Activated naive CD8-positive, alpha-beta T cell treated with anti-CD3 and anti-CD28 coated beads for 36 hours (primary cell): ENCODE measurements at places on chromosomes 1 and 21.

DNA sequence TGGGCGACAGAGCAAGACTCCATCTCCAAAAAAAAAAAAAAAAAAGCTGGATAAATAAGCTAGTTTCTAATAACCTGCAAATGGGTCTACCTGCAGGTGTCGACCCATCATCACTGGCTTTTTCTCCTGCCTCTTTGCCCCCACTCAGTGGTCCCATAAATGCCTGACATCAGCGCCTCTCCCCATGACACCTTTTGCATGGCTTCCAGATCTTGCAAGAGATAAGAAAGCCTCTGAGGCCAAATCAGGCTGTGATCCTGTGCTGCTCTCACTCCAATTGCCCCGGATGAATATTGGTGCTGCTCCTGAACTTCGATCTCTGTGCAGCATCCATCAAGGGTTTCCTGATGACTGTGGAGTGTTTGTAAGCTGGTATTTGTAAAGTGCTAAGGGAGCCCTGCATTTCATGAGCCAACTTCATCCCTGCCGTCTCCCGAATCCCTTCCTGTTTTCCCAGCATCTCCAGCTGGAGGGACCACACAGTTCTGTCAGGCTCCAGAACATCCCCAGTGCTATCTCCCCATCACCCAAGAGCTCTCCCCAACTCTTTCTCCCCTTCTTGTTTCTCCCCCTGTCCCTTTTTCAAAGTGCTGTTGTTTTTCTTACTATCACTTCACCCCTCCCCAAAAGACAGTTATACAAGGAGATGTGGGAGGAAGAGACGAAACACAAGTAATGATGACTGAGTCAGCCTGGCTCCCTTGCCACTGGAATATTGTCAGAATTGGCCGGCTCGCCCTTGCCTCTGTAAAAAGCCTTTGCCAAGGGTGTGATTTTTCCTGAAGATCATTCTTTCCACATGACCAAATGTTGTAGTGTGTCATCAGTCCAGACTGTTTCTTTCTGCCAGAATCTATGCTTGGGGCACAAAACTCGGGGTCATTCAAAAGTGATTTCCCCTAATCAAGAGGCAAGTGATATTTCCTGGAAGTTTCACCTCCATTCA is 2.8 kb upstream of the EFHD2 start:
- no peak for DNase-seq

- DNase-seq, result no peak
Observed at GRCh38 chr1:243930822-243931671, 81.0 kb upstream of the AKT3 start.

GRCh38 chr1:77970192-77970591 is 8.7 kb downstream of the FUBP1 start:
- no peak for DNase-seq

- DNase-seq, result peak; percentile 38
Observed at GRCh38 chr1:206469411-206469932, 804 bp upstream of the IKBKE start.

DNA sequence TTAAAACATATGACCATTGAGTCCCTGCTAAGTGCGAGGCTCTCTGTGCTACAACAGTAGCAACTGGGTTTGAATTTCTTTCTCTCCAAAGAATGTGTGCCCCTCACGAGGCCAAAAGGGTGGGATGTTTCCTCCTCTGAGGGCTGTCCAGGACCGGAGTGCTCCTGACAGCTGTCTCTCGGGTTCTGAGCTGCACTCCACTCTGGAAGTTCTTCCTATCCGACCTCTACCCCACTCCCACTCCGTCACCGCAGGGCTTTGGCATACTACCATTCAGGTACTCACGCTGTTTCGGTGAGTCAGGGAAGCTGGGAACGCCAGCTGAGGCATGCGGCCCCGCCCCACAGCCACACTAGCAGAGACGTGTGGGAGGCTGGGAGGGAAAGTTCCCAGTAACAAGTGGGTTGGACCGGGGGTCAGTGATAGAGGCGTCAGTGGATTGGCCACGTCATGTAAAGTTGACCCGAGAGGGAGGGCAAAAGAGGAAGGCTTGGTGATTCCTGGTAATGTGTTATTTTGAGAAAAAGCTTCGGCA is 705 bp upstream of the SLC50A1 start:
- peak; percentile 55 for DNase-seq

- DNase-seq, result no peak
Observed at GRCh38 chr1:162565460-162565859, 3.9 kb downstream of the UAP1 start.

DNA sequence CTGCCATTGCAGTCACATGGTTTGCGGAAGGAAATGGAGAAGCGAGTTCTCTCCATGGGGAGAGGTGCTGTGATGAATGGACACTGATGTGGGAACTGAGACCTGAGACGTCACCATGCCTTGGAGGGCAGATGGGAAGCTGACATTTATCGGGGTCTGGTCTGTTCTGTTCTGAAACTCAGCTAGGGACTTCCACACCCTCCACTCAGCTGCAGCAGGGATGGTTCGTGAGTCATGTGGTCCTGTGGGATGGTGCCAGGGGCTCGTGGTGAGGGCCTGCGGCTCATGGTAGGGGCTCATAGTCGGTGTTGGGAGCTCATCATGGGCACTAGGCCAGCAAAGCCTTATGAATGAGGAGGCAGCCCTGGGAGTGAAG is 6.1 kb downstream of the GPR137B start:
- DNase-seq, result no peak

DNA sequence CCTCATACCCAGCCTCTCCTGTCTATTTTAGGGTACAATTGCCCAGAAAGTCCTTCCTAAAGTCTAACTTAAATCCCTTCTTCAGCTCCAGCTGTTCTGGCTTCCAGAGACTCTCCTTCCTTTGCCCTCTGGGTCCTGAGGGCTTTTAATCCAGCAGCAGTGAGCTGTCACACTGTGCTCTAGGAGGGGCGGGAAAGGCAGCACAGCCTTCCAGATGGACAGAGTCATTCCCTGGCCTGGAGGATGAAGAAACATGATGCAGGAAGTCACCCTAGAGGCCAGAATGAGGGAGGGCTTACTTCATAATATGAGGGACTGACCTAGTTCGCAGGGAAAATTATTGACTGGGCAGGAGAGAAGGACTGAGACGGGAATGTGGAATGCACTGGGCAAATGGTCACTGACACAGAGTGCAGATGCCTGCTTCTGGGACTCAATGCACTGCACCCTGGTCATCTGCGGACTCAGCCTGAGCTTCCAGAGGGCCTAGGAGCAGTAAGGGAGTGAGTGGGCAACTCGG is 1.3 kb downstream of the SH2D2A start:
- DNase-seq, result no peak

DNA sequence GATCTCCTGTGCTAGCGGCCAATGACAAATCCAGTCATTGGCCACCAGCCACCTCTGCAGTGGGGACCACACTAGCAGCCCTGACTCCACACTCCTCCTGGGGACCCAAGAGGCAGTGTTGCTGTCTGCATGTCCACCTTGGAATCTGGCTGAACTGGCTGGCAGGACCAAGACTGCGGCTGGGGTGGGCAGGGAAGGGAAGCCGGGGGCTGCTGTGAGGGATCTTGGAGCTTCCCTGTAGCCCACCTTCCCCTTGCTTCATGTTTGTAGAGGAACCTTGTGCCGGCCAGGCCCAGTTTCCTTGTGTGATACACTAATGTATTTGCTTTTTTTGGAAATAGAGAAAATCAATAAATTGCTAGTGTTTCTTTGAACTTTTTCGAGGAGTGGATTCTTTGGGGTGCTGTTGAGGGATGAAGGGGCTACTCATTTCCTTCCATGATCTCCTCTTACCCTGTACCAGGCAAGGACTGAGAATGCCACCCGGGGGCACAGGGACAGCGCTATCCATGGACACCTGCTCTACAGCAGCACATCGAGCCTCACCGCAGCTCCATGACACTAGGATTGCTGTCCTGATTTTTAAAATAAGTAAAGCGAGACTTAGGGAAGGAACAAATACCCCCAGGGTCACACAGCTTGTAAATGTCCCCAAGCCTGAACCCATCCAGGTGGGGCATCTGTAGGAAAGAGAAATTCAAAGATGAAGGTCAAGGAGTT is 44.7 kb downstream of the TNNT2 start:
- no peak for DNase-seq

DNA sequence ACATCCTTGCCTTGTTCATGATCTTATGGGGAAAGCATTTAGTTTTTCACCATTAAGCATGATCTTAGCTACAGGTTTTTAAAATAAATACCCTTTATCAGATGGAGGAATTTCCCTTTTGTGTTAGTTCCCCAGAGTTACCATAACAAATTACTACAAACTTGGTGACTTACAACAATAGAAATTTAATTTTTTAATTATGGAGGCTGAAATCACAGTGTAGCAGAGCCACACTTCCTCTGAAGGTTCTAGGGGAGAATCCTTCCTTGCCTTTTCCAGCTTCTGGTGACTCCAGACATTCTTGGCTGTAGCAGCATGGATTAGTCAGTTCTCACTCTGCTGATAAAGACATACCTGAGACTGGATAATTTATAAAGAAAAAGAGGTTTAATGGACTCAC is 18.5 kb downstream of the MIGA1 start:
- no peak for DNase-seq

GRCh38 chr1:171727778-171728177 is 14.1 kb downstream of the VAMP4 start:
- DNase-seq, result no peak

DNA sequence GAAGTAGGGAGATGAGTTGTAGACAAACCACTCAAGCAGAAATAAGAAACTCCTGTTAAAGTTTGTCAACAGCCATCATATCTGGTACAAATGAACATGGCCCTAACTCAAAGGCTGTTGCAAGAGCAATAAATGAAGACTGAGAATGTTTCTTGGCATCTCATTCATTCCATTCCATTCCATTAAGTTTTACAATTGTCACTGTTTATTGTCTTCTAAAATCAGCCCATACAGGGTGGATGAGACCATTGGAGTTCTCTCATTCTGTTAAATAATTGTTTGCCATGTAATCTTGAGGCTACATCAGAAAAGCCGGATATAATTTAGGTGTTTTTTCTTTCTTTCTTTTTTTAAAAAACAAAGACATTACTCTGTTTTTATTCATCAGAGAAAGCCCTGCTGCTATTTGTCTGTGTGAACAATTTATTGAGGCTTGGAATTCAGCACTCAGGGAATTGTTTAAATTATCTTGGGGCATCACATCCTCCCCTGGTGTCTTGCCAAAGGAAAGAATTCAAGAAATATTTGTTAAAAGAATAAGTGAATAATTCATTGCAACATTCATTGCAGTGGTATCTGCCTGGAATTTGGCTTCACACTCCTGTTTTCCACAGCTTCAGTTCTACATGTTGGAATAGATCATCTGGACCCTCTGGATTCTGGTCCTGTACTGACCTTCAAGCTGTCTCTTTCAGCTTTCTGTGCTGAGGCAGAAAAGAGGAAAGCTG is 604.5 kb downstream of the PLPP3 start:
- DNase-seq, result no peak

GRCh38 chr1:169959686-169960085 is 66.0 kb upstream of the SCYL3 start:
- no peak for DNase-seq

DNA sequence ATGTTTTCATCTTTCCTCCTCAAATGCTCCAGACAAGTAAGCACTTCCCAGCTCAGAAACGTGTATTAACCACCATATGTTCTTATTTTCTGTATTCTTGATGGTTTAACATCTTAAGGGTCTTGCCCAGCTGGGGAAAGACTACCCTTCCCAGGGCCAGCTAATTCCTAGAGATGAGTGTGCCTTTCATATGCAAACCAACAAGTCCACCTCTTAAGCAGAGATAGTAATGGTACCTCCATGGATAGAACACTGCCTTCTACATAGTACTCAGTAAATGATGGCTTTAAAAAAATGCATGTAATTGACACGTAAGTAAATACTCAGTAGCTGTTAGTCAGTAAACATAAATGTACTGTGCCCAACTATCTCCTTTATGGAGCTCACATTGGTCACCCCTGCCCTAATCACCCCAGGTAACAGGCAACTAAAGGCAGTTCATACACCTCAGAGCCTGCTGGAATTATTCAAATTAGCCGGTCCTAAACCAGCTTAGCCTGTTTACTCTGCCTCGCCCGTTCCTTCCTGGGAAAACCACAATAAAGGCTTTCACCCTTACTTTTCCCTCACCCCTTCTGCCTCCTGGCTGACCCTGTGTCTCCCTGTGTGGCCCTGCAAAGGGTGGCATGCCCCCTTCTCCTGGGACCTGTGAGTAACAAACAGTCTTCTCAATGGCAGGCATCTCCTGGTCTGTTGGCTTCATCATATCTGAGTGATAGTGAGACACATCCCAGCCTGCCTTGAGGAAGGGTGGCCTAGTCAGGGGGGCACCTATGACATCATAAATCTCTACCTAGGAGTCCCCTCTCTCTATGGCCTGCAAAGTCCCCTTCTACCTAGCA is 40.1 kb upstream of the KLHDC7A start:
- DNase-seq, result no peak

DNA sequence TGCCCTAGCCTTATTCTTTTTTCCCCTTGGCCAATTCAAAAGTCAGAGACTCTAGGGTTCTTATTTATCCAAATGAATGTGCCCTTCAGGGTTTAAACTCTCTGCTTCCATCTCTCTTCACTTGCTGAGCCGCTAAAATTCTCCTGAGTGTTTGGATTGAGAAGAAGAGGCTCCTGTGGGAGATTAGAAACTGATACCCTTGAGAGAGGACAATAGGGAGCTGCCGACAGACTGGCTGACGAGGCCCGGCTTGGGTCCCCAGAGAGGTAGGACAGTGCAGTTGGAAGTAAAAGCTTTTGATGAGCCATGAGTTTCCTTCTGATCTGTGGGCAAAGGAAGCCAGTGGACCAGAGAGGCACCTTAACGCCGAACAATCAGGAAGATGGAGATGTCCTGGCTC is 41.3 kb upstream of the UBE2U start:
- DNase-seq, result no peak

DNA sequence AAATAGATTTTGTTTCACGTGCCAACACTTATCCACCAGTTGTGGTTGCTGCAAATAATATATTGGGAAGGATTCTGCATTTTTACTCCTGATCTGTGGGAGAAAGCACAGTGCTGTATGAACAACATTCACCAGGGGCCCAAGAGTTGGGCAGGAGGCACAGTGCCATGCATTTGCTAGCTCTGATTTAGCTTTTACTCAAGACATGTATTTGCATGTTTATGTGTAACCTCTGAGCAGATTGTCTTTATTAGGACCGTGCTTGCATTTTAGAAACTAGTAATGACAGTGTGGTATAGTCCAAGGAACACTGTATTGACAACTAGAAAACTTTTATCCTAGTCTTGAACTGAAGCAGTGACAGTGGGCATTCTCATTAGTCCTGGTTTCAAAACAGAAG is 133.9 kb upstream of the B3GALT2 start:
- no peak for DNase-seq
